MV-4-11 (cell line): ENCODE measurements at places on chromosomes 2 and 18.

DNA sequence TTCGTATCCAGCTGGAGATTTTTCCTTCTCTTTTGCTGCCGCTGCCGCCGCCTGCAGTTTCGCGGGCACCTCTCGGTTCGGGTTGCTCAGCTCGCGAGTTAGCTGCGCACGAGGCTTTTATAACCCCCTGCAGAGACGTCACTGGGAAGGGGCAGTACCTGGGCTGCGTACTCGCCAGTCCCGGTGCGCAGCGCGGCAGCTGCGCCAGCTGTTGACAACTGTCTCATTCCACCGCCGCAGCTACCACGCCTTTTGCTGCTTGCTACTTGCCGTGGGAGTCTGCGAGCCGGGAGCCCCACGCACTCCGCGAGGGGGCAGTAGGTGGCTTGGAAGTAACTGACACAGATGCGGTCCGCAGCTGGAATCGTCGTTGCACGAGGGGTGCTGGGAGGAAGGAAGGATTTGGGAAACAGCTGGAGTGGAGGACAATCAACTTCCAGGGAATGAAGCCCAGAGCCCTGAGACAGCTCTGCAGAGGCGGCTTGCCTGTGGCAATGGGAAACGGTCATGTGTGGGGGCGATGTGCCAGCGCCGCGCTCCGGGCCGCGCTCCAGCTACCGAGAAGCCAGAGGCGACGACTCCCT lies at the start of gene TACR1:
TACR1 (minus strand) TSS at position 93 of the 584 bp plus-strand sequence. CDS start 586 bp downstream, outside the sequence.
- DNase-seq, result no peak

DNA sequence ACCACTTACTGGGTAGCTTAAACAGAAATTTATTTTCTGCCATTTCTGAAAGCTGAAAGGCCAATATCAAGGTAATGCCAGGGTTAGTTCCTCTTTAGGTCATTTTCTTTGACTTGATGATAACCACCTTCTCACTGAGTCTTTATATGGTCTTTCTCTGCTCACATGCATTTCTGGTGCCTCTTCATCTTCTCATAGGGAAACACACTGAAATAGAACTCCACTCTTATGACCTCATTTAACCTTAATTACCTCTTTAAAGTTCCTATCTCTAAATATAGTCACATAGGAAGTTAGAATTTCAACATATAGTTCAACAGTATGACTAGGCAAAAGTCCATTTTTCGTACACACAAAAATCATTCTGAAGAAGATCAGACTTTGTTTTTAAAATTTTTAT lies 616.8 kb upstream of the VRK2 start:
- DNase-seq, result peak; percentile 87

DNA sequence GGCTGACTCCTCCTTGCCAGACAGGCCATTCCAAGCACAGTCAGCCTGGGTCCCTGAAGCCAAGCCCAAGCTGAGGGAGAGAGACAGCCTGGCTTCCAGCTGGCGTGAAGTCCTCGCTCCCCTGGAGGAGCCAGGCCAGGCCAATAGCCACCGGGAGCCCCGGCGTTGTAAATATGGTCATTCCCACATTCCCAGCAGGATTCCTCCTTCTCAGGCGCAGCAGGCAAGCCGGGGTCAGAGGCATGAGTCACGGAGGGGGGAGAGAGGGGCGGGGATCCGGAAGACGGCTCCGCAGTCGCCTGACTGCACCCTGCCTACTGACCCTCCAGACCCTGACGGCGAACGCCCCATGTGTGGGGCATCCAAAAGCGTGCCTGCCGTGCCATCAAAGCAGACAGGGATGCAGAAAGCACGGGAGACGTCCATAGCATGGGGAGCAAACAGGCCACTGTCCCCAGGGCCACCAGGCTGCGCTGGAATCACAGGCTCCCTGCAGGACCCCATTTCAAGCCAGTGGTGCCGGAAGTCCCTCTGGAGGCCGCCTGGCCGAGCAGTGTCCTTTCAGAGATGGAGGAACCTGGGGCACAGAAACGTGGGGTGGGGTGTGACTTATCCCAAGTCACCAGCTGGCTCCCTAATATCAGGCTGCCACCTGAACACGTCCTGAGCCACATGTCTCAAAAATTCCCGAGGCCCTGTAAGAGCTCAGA lies 48.2 kb downstream of the TWIST2 start:
- no peak for DNase-seq

- DNase-seq, result no peak
Observed at GRCh38 chr18:41860987-41861386, 94.0 kb upstream of the PIK3C3 start.

- no peak for DNase-seq
Observed at GRCh38 chr2:234528410-234529148, 31.7 kb upstream of the ARL4C start.

DNA sequence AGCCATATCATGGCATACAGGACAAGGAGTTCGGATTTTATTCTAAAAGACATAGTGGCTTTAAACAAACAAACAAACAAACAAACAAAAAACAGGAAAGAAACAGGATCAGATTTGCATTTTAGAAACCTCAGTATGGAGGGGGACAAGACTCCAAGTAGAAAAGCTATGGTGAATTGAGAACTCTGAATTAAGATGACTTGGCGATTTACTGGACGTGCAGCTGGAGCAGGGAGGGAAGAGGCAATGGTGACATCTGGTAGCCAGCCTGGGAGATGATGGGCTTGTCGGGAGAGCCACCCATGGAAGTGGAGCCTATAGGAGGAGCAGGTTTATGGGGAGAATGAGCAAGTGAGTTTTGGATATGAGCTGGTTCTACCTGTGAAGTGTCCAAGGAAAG lies 13.2 kb downstream of the CPLX4 start:
- DNase-seq, result no peak

- no peak for DNase-seq
Observed at GRCh38 chr18:57957210-57957609, 86.8 kb upstream of the NEDD4L start.

GRCh38 chr2:232260075-232260474 lies 118.5 kb upstream of the ALPP start:
- DNase-seq, result peak; percentile 81

GRCh38 chr18:12990967-12991820 lies at the start of gene CEP192:
Gene CEP192 (plus strand): TSS chr18:12991362. CDS start chr18:12999425, 8,063 bp downstream.
- DNase-seq, result peak; percentile 98

GRCh38 chr2:194992648-194993047 lies 664.4 kb upstream of the SLC39A10 start:
- no peak for DNase-seq

DNA sequence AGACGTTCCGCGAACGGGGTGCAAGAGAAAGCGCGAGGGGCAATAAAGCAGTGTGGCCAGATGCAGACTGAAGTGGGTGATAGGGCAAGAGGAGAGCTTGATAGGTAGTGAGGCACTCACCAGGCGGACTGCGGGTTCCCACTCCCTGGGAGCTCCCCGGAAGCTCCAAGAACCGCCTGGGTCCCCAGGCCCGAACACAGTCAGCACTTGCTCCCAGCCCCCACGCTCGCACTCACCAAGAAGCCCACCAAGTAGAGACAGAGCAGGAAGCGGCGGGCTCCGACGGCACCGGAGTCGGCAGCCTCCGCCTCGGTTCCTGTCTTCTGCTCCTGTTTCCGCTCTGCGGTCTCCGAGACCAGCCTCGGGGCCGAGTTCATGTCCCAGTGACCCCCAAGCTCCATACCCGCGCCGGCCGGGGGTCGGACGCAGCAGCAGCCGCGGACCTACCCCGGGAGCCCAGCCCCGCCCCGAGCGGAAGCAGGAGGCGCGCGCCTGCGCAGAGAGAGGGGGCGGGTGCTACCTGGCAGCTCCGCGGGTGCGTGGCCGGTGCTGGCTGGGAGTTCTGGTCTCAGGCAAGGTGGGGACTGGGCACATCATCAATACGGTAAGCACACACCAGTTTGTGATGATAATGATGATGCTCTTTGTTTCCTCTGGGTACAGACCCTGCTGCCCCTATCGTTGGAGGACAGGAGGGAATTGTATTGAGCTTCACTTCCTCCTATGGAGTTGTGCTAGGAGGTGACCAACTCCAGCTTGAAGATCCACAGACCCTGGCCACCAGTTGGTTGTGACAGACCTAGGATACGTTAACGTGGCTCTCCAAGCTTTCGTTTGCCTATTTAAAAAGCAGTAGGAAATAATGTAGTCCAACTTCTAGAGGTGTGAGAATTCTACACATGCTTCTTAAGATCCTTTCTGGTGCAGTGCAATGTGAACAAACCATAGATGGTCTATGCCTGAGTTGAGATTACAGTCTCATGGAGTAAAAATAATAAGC lies 25.1 kb upstream of the TMEM182 start:
- DNase-seq, result peak; percentile 60

DNA sequence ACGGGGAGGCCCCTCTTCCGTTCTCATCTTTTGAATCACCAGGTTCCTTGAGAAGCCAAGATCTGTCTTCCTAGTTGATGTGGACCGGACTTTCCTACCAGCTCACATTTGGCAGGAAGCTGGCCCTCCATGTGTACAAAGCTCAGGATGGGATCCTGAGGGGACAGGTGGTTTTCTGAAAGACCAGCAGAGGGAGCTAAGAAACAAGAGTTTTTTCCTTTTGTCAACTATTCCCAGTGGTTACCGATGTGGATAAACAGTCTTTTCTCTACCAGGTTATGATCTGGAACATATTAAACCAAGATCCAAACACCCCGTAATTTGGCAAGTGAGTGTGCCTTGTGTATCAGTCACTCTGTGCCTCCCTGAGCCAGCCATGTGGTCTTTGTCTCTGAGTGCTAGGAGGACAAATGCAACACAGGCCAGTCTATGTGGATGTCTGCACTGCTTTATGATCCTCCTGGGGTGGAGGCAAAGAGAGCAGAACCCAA lies 25.1 kb upstream of the ARHGAP25 start:
- DNase-seq, result peak; percentile 56

DNA sequence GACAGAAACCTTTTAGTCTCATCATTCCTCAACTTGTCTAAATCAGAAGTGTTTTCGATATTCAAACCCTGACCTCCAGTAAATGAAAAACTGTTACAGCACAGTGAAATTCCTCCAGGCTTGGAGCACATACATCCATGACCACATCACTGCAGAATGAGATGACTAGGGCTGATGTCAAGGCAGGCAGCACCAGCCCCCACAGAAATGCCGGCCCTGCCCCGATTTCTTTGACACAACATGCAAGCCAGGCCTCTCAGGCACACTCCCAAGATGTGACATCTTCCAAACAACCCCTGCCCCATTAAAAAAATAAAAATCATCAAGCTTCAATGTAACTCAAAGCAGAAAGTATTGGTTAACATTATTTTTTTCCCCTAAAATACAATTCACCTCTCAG lies 103.3 kb downstream of the CTAGE1 start:
- DNase-seq, result no peak

- DNase-seq, result no peak
Observed at GRCh38 chr2:120313695-120314615, 32.0 kb upstream of the INHBB start.

DNA sequence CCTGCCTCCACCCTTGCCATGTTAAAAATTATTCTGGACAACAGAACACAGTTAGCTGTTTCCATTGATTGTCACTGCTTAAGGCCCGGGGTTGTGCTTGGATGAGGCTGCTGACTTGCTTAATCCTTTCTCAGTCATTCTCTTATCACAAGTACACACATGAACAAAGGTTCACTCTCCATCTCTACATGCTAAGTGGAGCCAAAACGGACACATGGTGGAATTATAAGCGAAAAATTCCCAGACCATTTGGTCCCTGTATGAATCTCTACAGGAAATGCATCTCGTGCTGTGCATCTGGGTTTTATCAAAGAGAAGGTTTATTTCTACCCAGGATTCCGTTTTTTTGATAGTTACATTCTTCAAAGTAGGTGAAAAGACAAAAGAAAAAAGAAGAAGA lies 177.5 kb upstream of the ETAA1 start:
- DNase-seq, result no peak

GRCh38 chr2:97718051-97718882 lies 4.9 kb downstream of the ZAP70 start:
- peak; percentile 43 for DNase-seq

DNA sequence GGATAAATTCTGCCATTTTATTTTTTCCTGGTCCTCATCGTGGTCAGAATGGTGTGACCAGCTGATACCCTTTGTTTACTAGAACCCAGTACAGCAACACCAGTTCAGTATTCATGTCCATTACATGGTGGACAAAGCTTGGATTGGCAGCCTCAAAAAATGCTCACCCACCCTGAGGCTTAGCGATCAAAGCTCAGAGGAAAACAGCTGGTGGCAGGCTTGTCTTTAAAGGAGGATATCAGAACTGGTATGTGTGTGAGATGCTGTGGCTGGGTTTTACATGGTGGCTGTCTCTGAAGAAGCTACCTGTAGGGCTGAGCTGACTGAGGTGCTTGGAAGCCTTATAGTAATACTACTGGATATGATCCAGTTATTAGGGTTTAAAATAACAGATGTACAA lies 471.1 kb upstream of the MEX3C start:
- no peak for DNase-seq

DNA sequence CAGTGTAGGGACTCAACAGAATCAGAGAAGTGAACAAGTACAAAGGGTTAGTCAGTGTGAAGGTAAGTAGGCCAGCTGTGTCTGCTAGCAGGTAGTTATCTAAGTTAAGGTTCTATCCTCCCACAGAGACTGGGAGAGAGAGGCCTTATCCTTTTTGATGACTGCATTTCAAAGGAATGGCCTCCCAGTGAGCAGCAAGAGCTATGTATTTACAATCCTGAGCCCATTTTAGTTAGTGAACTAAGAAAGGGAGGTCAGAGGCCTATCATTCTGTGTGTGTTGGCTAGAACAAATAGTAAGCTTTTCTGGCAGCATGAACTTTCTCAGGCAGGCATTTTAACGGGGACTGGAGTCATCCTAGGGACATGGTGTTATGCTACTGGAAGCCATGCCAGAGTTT lies 182.9 kb downstream of the VWC2L start:
- DNase-seq, result no peak

DNA sequence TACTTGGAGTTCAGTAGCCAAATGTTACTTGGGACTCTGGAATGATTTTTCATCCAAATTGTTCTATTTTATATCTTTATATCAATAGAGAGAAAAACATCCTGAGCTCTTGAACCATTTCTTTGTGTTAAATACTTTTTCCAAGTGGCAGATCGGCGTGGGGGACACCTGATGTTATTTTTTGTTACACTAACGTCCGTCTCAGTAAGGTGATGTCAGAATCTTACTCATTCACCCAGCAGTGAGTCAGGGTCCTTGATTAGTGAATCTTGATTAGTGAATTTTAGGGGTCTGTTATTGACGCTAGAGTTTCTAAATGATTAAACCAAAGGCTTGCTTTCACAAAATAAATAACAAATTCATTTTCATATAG lies 1.7 kb downstream of the MIB1 start:
- DNase-seq, result no peak

DNA sequence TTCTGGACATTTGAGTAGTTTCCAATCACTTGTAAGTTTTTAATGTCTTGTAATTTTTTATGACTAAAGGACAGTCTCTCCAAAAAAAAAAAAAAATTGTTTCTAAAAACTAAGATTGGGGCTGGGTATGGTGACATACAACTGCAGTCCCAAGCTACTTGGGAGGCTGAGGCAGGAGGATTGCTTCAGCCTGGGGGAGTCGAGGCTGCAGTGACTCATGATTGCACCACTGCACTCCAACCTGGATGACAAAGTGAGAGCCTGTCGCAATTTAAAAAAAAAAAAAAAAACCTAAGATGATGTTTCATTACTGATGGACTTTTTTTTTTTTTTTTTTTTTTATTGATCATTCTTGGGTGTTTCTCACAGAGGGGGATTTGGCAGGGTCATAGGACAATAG lies 34.4 kb upstream of the PKDCC start:
- DNase-seq, result peak; percentile 28

GRCh38 chr18:58576638-58577251 lies 52.1 kb downstream of the ALPK2 start:
- no peak for DNase-seq

- DNase-seq, result no peak
Observed at GRCh38 chr2:215435280-215435869, 493 bp downstream of the FN1 start.
